8988T (cell line): ENCODE measurements at places on chromosomes 2 and 18.
A peak's percentile ranks its signal among the peaks of the same experiment; 100 is the strongest.

- no peak for DNase-seq
Measured at GRCh38 chr2:8234757-8235374, 447.0 kb upstream of the ID2 start.

DNA sequence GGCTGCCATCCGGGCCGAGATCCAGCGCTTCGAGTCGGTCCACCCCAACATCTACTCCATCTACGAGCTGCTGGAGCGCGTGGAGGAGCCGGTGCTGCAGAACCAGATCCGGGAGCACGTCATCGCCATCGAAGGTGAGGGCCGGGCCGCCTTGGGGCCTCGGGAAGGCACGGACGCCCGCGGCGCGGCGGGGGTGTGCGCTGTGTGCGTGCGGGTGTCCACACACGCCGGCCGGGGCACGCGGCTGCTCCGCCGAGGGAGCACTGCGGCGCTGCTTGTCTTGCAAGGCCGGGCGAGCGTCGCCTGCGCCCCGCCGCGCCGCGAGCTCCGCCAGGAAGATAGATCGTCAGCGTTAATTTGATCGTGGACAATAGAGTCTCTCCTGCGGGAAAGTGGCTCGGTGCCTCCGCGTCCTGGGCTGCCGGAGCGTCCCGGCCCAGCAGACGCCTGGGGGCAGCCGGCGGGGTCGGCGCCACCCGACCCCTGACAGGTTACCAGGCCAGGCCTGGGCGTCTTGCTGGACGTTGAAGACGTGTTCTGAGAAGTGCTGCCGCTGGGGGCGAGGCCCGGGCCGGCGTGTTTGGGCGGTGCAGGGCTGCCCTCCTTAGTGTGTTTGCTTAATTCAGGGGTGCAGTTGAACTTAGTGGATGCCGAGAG lies 1.0 kb downstream of the AGAP1 start:
- no peak for DNase-seq

DNA sequence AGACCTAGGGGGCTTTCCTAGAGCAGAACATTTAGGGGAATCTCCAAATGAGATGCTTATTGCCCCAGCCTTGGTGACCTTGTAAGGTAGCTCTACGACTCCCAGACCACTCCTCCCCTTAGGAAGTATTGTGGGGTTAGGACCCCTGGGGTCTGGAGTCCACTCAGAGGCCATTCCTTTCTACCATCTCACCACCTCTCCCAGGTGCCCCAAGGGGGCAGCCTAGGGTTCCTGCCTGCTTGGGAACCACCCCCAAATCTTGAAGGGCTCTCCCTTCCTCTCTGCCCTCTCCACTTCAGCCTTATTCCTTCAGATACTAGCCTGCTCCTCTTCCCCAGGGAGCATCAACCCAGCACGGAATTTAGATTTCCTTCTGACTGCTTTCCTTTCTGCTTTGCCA lies 17.5 kb upstream of the EXOC6B start:
- no peak for DNase-seq

DNA sequence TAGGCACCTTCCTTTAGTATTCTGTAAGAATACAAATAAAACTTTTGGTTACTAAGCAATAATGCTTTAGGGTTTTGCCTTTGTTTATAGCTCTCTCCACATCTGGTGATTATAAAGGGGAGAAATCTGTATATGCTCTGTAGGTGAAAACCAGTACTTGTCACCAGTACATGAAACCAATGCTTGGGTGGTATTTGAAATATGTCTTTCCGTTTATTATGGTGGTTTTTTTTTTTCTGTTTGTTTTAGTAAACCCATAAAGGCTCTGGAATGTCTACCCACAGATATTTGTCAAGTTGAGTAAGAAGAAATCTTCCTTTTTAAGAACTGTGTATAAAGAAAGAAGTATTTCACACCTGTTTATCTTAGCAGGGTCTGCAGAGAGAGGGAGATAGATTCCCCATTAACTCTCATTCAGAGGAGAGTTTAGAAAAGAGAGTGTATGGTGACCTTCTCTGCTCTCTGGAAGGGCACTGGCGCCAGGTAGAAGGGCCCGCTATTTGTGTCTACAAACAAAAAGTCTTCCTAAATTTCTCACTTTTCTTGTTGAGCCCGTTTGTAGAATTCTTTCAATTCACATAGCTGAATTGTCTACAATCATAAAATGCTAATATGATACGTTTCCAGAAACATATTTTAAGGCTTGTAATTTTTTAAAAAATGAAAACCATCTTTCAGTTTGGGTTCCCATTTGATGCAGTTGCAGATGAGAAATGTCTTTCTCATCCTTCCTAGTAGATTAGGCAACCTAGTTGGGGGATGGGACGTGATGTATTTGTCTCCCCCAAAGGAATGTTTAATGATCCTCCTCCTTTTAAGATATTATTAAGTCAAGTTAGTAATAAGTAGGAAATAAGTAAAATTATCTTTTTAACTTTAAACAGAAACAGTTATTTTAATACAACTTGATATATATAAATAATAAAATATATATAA lies 33.9 kb downstream of the MAP3K20 start:
- DNase-seq, result no peak

GRCh38 chr2:156322051-156322685 lies 10.4 kb downstream of the NR4A2 start:
- DNase-seq, result no peak

DNA sequence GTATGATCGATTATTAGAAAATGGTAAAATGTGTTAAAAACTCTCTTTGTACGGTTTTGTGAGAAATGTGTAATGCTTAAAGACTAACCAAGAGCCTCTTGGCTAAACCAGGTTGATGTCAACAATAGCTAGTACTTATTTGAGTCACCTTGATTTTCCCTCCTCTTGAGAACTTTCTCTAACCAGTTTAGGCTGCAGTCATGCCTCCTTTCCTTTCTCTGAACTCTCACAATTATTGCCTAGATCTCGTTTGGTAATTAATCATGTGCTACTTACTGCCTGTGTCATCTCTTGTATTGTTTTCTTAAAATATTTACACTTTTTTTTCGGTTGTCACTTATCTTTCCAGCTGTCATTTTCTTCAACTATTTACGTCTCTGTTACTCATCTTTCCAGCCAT lies 1.1 kb upstream of the EPC2 start:
- no peak for DNase-seq

- peak; percentile 34 for DNase-seq
Measured at GRCh38 chr2:149040451-149040850, 2.0 kb downstream of the LYPD6B start.

DNA sequence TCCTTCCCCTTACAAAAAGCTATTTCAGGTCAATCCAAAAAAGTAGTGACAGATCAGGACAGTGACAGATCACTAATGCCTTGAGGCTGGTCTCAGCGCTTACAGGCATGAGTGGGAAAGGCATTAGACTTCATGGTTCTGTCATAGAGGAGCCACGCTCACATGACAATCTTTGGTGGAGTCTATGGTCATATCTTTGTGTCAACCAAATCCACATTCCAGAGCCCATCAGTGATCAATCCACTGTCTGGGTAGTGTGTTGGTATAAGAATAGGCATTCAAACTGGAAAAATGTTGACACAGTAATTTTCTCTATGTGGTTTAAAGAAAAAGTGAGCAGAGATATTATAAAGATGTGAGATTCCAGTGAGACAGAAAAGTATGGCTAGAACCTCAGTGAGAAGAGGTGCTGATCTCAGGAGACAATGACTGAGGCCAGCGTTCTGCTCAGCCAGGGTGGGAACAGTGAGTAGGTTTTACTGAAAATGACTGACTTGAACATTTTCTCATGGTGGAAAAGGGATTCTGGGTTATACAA lies 215.0 kb downstream of the IRS1 start:
- DNase-seq, result no peak

GRCh38 chr2:627926-628560 lies 49.2 kb downstream of the TMEM18 start:
- no peak for DNase-seq

GRCh38 chr2:228140934-228141528 lies 40.5 kb downstream of the SPHKAP start:
- no peak for DNase-seq

GRCh38 chr2:170953941-170954340 lies 24.9 kb downstream of the GORASP2 start:
- DNase-seq, result no peak

DNA sequence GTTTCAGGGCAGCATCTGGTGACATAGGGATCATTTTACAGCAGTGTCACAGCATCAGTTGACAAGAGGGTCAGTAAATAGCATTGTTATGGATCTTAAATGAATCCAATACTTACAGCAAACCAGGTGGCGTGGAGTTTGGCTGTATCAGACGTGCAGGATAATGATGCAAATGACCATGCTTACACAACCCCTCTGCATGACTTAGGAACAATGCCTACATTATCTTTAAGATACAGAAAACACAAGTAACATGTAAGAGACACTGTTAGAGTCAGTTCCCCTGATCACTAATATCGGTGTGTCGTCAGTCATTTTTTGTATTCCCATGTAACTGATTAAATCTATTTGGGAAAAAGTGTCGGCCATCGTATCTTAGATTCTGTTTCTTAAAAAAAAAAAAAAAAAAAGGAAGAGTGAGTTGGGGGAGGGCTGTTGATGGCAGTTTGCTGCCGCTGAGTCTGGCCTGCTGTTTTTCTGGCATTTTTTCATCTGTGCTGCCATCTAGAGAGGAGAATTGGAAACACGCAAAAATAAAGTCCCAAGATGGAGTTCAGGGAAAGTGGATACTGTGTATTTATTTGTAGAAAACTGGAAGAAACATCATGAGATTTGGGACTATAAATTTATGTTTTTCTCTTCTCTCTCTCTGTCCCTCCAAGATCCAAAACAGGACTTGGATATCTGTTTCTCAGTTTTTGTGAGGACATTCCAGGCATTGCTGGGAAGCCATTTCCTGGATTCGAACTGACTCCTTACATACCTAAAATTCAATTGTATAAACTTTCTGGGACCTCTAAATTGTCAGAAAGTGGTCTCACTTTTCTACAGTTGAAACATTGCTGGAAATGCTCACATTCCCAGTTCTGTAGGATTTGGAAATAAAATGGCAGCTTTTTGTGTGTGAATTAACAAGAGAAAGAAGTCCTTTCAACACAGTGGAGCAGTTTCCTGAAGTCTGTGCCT lies 60.3 kb upstream of the AGPS start:
- no peak for DNase-seq

DNA sequence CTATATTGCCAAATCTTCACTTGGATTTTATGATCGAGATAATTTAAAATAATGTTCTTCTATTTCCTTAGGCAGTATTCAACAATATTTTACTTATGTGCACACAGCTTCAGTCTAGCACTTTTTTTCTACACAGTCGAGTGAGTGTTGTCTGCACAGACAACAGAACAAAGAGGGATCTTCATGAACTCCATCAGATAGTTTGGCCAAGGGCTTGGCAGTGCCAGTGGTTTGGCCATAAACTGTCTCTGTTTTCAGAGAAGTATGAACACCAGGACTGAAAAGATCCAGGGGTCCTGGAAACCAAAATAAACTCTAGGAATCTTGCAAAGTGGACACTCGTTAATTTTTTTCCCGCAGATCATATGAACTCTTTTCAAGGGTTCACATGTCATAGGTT lies 547.3 kb downstream of the PLCL1 start:
- DNase-seq, result no peak

GRCh38 chr18:42525905-42526304 lies 570.9 kb downstream of the PIK3C3 start:
- DNase-seq, result no peak

DNA sequence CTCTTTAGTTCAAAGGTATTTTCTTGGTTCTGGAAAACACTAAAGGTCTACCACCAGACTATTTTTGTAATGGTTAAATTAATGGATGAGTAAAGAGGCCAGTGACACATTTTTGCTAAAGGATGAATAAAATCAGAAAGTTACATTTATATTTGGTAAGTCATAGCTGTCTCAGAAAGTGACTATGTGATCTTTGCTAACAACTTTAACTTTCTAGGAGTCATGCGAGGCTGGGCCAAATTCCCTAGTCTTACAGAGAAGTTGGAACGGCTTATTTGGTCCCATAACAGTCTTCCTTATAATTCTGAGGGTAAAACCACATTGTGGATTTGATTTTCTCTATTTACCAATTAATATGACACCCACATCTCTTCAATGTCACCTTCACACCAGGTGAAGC lies 198.1 kb downstream of the PDE1A start:
- DNase-seq, result no peak

DNA sequence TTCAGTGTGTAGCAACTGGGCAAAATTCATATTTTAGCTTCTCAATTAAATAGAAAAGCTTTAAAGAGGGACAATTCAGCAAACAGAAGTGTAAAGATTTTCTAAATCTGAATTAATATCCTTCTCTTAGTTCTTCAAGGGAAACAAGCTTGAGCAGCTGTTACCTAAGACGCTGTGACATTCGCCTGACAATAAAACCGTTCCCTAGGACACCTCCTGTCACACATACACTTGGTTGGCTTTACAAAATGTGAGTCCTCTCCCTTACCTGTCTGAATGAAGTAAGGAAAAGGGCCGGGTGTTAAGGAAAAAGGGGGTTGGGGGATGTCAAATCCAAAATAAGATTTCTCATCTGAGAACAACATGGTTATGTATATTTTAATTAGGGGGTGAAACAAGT lies 2.1 kb downstream of the SERTAD2 start:
- no peak for DNase-seq

DNA sequence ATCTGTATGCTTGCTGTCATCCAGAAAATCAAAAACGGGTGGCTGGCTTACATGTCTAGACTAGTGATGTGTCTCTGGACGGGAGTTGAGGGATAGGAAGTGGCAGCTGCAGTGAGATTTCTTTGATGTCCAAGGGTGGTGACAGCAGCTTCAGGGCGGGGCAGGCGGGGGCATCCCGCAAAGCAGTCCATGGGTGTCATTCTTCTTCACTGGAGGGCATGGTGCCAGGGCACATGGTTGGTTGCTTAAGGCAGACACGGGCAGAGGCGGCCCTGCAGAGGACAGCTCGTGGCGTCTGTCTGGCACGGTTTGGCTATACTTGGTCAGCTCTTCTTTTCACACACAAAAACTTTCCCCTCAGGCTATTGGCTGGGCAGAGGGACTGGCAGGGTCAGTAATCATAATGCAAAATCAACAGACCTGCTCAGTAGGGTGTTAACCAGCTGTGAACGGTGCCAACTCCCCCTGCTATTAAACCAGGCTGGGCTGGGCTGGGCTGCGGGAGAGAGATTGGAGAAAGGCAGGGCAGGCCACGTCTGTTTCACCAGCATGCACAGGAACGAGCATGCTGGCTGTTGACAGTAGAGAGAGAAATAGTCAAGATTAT lies 63.7 kb downstream of the COL4A3 start:
- no peak for DNase-seq

DNA sequence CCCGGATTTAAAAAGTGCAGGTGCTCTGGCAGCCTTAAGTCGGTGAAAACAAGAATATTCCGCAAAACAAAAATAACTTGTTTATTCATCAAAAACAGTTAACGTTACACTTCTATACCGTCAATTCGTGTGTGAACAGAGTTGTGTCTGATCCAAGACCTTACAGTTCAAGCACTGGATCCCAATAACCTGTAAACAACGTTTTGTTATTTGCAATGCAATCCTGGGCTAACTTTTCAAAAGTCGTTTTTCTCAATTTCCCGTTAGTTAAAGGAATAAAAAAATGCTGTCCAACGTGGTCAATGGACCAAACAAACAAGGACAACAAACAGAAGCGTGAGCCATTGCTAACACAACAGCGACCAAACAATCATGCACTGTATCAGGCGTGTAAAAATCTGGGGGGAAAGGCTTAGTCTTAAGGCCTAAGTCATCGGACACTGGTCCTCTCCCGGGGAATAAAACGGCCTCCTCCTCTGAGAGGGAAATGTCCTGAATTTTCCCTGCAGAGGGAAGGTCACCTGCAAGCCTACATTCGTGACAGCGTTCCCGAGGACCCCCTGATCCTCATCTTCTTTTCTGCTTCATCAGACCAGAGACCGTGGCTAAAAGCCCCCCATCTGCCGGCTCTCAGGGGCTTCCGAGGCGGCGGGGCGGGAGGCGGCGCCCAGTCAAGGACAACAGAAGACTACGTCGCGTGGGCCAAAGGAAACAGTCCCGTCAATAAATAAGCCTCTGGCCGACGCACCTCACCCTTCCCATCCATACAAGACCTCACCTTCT lies 490 bp downstream of the NDUFS1 start:
- DNase-seq, result no peak
